ENCODE measurements at places on chromosomes 12 and 14.
A peak's percentile ranks its signal among the peaks of the same experiment; 100 is the strongest.

DNA sequence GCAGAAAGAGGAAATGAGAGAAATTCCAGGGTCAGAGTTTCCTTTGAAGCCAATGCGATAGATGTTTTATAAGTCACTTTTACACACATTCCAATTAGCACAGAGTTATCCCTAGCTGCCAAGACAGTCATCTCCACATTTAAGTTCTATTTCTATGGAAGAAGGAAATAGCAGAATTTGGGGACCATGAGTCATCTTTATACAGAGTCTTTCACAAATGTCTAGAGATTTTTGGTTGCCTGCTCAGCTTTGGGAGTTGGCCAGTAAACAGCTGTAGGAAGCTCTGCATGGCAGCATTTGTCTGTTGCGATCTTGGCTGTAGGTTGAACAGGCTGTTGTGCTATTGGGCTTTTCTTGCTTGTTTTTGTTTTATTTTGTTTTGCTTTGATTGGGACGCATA is 884.3 kb downstream of the GALC start:
- no peak overlapping the region for H3K27ac ChIP-seq
- H3K27me3 ChIP-seq, result no peaks in the 10 kb centered on the region
- H3K4me3 ChIP-seq, result no peak overlapping the region

GRCh38 chr12:126355346-126355745 is 1290.1 kb downstream of the AACS start:
- H3K36me3 ChIP-seq, result no peaks in the 10 kb centered on the region
- no peak overlapping the region for H3K4me3 ChIP-seq
- no peak for DNase-seq
- H3K4me1 ChIP-seq, result no peaks in the 10 kb centered on the region
- H3K27me3 ChIP-seq, result no peaks in the 10 kb centered on the region

DNA sequence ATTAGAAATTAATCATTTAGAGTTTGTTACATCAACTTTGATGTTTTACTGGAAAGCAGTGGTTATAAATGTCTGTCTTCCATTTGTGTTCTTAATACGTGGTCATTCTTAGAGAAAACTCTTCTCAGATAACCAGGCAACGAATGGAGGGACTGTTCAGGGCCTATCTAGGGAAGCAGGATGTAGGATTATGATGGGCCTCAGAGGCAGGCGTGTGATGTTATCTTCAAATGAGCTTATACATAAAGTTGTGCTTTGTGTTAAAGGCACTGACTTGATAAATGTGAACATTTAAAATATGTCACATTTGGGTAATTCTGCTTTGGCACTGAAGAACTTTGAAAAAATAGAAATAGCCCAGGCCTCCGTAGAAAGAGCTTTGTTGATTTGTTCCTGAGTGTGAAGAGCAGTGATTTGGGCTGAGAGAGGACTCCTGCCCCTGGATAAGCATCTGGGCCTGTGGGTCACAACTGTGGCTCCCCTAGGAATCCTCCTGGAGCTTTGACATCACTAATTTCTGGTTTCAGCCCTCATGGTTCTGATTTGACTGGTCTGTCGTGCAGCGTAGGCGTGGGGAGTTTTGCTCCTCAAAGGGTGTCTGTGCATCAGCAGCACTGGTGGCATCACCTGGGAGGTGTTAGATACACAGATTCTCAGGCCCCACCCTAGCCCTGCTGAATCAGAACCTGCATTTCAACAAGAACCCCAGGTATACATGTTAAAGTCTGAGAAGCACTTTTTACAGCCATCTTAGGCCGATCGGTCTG is 55.4 kb downstream of the SAMD4A start:
- DNase-seq, result no peak
- H3K27me3 ChIP-seq, result no peaks in the 10 kb centered on the region
- H3K27ac ChIP-seq, result no peak overlapping the region
- peaks cover 2% of the 10 kb centered on the region for H3K4me1 ChIP-seq
- H3K36me3 ChIP-seq, result no peaks in the 10 kb centered on the region

DNA sequence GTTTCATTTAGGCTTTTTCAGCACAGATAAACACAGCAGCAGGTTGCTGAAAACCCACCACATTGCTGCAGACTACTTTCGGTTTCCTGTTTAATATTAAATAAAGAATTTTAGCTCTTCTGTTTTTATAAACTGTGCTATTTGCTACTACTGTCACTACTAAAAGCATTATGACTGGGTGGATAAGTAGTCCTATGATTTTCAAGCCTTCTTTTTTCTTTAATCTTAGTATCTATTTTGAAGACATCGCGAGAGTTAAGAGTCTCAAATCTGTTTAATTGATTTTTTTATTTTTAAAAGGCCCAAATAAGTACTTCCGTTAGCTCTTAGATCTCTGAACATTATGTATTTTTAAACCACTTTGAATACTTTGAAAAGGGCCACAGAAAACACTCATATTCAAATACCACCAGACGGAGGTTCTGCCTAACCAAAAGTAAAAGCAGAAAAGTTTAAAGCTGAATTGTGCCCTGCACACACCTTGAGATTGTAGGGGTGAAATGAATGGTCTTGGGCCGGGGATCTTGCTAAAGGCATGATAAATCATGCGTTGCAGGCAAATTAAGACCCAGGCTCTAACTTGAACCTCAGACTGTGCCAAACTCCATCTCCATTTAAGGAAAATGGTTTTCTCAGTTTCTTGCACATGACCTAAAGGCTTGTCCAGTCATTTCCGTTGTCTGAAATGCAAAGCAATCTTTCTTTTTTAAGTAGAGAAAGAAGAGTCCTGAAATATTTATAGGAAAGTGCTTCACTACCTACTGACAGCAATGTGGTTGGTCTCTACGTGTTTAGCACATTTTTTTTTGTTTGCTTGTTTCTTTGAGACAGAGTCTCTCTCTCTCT is 13.6 kb upstream of the FOXN3 start:
- H3K4me3 ChIP-seq, result no peak overlapping the region
- H3K4me1 ChIP-seq, result peaks cover 11% of the 10 kb centered on the region
- H3K27me3 ChIP-seq, result no peaks in the 10 kb centered on the region
- no peak for DNase-seq

- no peak overlapping the region for H3K27ac ChIP-seq
- no peaks in the 10 kb centered on the region for H3K36me3 ChIP-seq
- no peak for DNase-seq
- H3K4me1 ChIP-seq, result no peaks in the 10 kb centered on the region
- no peaks in the 10 kb centered on the region for H3K27me3 ChIP-seq
- no peak overlapping the region for H3K4me3 ChIP-seq
Observed at GRCh38 chr14:75236467-75236866, 42.2 kb upstream of the FOS start.

- peak; percentile 94 for DNase-seq
- H3K27me3 ChIP-seq, result no peaks in the 10 kb centered on the region
- H3K36me3 ChIP-seq, result no peaks in the 10 kb centered on the region
- H3K4me1 ChIP-seq, result no peaks in the 10 kb centered on the region
Observed at GRCh38 chr14:63641473-63642228, at the start of gene WDR89. WDR89 (minus strand) TSS chr14:63641871; CDS start chr14:63599942, 41,929 bp downstream.

DNA sequence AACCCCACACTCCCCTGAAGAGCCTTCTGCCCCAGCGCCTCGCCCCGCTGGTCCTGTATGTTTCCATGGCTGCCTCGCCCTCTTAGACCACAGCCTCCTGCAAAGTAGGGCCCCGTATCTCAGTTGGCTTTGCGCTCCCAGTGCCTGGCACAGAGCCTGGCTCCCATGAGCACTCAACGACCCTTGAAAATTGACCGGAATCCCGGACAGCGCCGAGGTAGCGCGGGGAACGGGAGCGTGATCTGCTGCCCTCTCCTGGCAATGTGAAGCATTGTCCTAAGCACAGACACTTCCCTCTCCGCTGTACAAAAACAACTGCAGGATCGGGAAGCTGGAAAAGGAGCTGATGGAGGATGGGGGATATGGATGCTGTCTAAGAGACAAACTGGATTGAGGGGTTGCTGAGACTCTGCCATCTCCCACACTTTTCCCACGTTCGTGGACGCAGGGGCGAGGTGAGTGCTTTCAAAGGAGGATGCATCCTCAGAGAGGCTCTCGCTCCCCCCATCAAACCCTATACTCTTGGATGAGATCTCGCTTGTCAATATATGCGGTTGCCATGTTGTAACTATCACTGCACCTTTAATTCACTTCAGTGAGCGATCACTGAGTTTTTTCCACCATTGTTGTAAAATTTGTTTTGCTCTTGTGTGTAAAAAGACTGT is 10.7 kb upstream of the FKBP4 start:
- no peak overlapping the region for H3K4me3 ChIP-seq
- no peak overlapping the region for H3K27ac ChIP-seq
- no peaks in the 10 kb centered on the region for H3K36me3 ChIP-seq
- DNase-seq, result no peak

- H3K4me3 ChIP-seq, result no peak overlapping the region
- H3K36me3 ChIP-seq, result no peaks in the 10 kb centered on the region
- peaks cover 4% of the 10 kb centered on the region for H3K4me1 ChIP-seq
- H3K27me3 ChIP-seq, result no peaks in the 10 kb centered on the region
Observed at GRCh38 chr14:63910583-63911363, 58.0 kb downstream of the SYNE2 start.
